Left forelimb (tissue), 1 donor: ENCODE measurements at places on chromosomes 5 and 9.

- no peak for DNase-seq
These were observed 12.2 kb downstream of the MYMK start for GRCh38 chr9:133512253-133513213.

- DNase-seq, result no peak
These were observed 399 bp downstream of the NUP155 start for GRCh38 chr5:37370550-37370863.

GRCh38 chr5:110354915-110355644 lies 371.4 kb downstream of the TMEM232 start:
- no peak for DNase-seq

DNA sequence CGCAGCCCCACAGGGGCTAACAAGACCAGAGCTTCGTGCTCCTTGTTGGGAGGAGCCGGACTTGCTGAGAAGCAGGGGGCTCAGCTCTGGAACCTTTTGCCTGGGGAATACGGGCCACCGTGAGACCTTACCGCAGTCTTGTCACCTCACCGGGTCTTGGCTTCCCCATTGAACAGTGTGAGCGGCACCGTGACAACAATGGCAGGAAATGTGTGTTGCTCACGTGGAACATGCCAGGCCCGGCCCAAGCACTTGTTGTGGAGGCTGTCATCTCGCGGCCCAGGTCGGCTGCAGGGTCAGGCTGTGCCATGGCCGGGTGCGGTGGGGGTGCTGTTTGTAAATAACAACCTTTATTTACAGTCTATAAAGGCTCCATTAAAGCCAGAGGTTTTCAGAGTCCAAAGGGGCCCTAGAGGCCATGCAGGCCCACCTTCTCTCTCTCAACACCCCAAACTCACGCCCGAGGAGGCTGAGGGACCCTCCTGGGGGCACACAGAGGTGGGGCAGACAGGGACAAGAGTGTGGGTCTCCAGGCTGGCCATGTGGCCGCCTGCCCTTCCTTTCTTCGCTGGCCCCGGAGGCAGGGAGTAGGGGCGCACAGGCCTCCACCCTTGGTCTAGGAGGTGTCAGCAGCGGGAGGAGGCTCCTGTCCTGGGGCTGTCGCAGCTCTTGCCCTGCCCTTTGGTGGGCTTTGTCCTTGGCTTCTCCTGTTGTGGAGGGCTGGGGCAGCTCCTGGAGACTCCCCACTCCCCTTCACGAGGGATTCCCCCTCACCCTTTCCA lies 79.7 kb downstream of the TSPAN17 start:
- no peak for DNase-seq

DNA sequence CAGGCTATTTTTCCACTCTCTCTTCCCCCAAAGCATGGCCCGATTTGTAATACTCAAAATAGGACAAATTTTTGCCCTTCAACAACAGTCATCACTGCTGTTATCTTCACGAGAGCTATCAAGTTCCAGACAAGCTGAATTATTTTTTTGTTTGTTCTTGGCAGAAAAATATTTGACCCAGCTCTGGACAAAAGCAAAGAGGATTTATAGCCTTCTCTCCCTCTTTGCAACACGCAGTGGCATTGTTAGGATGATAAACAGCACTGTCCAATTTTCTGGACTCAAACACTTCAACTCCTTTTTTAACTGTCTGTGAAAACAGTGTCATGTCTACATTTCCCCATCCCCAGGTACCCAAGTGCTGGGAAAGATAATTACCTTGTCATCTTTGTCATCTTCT lies 160.3 kb downstream of the SLF1 start:
- DNase-seq, result no peak

DNA sequence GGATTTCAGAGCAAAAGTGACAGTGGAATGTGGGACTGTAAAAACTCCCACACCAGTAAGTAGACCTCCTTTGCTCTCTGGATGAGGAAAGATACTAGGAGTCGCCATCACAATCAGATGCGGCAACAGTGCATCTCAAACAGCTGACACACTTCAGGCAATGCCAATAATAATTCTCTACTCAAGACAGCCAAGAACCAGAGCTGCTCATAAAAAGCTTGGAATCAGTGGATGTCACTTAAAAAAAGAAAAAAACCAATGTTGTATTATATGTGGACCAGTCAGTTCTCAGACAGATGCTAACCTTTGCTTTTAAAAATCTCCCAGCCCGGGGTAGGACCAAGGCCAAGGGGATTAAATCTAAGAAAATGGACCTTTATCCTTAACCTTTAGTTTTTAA lies 185.0 kb downstream of the GNA14 start:
- DNase-seq, result no peak

DNA sequence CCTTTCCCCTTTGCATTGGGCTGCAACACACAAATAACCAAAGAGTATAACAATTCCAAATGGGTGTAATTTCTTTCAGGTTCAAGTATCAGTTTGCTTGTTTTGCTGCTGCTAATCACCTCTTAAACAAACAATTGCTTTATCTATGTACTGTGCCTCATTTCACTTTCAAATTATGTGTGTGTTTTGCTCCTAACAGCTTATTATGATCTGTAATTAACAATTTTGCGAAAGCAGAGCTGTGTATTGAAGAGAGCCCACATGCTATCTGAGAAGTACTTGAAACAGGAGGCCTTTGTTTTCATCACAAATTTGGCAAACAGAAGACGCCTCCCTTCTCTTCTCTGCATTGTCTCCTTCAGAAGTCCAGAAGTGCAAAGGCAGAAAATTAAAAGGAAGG lies 312.0 kb downstream of the TLE1 start:
- no peak for DNase-seq

- no peak for DNase-seq
These were observed 25.0 kb upstream of the FREM1 start for GRCh38 chr9:14935106-14935751.

DNA sequence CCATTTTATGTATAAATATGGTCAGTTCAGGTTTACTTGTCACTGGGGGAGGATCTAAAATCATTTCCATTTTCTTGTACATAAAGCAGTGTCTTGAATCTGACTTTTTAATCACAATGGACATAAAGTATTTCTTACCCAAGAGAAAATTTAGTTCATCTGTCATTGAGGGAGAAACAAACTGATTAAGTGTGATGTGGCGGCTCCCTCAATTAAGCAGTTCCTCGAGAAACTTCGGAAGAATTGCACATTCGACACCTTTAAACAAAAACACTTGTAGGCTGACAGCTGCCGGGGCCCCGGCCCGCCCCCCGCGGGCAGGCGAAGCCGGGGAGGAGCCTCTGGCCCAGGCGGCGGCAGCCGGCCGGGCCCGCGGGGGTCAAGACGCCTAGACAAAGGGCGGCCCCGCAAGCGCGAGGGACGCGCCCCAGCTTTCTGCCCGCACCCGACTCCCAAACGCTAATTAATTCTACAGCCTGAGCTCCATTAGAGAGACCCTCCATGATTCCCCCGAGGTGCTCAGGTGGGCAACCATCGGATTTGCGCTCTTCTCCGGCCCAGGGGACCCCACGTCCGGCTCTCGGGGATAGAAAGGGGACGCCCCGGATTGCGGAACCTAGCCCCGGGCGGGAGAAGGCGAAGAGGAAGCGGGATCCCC lies 750 bp downstream of the TRIM36 start:
- DNase-seq, result no peak

DNA sequence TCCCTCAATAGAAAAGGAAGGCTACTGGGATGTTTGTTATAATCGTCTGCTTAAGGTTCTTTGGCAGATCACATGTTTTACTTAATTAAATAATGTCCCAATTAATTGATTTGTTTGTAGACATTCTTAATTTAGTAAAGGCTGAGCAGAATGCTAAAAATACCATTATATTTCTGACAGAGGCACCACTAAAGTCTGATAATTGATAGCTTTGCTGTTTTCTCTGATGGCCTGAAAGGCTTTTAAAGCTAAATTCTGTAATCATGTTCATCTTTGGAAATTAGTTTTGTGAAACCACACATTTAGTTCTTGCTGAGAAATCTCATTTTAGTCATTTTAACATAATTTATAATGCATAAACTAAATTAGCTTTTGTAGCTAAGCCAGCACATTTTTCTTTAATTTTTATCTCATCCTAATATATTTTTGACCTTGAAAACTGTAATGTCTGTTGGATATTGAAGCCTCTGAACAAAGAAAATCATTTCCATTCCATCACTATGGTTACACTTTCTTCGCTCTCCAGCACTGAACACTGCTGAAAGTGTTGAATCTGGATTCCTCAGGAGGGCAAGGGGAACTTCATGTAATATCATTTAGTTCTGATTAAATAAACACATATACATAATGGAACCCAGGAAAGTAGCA lies 329.4 kb downstream of the ELAVL2 start:
- no peak for DNase-seq

DNA sequence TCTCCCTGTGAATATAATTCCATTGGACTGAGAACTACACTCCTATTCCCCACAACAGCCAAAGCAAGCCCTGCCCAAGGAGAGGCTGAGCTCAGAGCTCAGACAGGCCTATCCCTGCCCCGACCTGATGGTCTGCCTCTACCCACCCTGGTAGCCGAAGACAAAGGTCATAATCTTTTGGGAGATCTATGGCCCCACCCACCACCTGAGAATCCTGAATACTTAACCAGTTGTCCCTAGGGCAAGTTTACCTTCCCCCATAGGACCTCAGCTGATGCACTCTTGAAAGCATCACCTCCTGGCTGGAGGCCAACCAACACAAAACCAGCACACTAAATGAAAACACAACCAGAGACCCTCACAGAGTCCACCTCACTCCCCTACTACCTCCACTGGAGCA lies 167.5 kb downstream of the PRR16 start:
- DNase-seq, result no peak

GRCh38 chr5:89181546-89181945 lies 298.6 kb upstream of the MEF2C start:
- no peak for DNase-seq

DNA sequence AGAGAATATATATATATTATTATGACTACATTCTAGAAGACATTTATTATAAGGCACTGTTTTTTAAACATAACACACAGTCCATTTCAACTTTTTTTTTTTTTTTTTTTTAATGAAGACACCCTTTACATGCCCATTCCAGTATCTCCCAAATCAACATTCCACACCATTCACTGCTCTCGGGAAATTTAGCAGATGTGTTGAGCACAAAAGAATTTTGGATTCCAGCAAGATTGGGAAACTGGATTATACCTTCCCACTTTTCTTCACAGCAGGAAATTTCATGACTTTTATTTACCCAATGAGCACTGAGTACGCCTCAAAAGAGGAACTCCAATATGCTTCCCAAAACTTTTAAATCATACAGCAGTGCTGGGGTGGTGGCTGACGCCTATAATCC lies 333.6 kb upstream of the DAB2 start:
- DNase-seq, result no peak

DNA sequence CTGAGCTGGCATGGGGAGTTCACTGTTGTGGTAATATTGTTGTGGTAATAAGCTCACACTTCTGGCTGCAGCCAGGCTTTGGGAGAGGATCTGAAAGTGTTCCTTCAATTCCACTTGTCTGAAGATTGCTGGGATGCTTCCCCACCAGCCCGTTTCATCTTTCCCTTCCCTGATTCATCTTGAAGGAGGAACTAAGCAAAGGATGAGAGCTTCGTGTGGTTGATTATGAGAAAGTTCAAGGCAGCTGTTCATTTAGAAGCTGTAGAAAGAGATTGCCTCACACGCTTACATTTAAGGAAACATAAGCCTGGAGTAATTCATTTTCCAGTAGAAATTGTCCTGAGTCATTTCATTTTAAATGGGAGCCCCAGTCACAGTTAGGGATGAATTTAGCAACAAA lies 122.4 kb upstream of the GAS1 start:
- DNase-seq, result no peak

DNA sequence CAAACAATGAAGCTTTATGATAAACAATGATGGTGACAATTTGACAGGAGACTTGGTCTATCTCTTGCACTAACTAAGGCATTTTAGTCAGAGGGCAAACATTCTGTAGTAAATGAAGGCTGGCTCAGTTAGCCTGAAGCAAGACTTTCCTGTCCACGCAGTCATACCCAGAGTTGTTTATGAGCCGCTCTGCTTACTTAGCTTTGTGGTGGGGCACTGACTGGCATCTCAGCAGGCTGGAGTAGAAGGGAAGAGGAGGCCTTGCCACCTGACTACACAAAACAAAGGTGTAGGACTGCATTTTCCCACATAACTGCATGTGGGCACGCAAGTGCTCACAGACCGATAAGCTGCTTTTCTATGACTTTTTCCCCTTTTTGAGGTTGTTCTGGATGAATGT lies 133.7 kb upstream of the EPB41L4A start:
- no peak for DNase-seq

GRCh38 chr5:146647656-146648199 lies 131.7 kb upstream of the GPR151 start:
- no peak for DNase-seq

- DNase-seq, result peak; percentile 62
These were observed 70.1 kb upstream of the UNC5A start for GRCh38 chr5:176740131-176740701.

DNA sequence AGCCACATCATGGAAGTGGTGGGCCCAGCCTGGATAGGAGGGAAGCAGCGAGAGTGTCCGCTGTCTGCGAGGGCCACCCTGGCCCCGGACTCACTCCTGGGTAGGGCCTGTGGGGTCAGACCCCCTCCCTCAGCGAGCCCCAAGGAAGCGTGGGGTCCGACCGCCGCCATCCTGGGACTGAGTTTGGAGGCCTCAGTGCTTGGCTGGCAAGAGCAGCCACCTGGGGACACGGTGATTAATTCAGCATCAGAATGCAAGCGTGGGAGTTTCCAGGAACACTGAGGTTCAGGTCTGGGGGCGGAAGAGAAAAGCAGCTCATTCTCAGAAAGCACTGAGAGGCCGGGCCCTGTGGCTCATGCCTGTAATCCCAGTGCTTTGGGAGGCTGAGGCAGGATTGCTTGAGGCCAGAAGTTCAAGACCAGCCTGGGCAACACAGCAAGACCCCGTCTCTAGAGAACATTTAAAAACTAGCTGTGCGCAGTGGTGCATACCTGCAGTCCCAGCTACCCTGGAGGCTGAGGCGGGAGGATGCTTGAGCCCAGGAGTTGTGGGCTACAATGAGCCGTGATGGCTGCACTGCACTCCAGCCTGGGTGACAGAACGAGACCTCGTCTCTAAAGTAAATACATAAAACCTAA lies 18.3 kb upstream of the CAMSAP1 start:
- DNase-seq, result no peak

DNA sequence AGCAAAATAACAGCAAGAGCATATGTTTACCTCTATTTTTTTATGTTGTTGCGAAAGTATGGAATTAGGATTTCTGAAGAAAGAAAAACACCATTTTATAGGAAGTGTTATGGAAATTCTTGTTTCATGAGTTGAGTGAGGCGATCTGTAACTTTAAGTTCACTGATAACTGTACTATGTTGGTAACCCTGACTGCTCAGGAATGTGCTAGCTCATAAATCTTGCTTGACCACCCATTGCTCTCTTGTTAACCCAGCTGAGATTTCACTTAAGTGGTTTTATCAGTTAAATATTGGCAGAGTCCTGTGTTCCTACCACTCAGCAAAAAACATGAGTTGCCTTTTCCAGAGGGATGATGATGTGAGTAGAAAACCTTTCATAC lies 91.1 kb upstream of the STARD4 start:
- DNase-seq, result no peak

GRCh38 chr9:6512085-6512657 lies 99.2 kb downstream of the UHRF2 start:
- no peak for DNase-seq

GRCh38 chr9:100033877-100034551 lies 64.8 kb downstream of the ERP44 start:
- no peak for DNase-seq

- DNase-seq, result no peak
These were observed 191.2 kb downstream of the ACTL7B start for GRCh38 chr9:108664309-108665255.
